ENCODE measurements at places on chromosomes 7 and 10.

- no peak for DNase-seq
These were observed 212.9 kb upstream of the PITRM1 start for GRCh38 chr10:3385487-3385886.

DNA sequence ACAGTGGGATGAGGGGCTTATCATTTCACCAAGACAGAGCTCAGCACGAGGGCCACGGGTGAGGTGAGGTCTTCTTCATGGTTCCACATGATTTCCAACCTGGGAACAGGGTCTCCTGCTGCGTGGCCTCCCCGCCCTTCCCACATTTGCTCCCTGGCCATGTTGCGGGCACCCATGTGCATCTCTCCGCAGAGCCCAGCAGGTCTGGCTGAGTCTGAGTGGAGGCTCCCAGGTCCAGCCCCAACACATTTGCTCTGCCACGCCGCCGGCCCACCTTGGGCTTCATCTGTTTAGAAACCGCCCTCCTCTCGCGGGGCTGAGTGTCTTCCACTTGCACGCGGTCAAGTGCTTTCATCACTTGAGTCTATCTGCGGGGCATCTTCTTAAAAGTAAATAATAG lies 14.8 kb upstream of the PRKAR1B start:
- DNase-seq, result no peak

GRCh38 chr7:98286093-98286539 lies 4.6 kb downstream of the BRI3 start:
- DNase-seq, result no peak

DNA sequence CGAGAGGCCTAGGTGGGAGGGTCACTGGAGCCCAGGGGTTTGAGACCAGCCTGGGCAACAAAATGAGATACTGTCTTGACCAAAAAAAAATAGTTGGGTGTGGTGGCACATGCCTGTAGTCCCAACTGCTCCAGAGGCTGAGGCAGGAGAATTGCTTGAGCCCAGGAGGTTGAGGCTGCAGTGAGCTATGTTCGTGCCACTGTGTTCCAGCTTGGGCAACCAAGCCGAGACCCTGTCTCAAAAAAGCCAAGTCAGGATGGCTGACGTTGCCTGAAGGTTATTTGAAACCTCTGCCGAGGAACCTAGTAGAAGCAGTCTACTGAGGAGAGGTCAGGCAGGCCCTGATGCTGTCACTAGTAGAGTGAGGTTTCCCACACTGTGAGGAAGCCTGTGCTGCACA lies 22.8 kb downstream of the DNAJB6 start:
- DNase-seq, result no peak

DNA sequence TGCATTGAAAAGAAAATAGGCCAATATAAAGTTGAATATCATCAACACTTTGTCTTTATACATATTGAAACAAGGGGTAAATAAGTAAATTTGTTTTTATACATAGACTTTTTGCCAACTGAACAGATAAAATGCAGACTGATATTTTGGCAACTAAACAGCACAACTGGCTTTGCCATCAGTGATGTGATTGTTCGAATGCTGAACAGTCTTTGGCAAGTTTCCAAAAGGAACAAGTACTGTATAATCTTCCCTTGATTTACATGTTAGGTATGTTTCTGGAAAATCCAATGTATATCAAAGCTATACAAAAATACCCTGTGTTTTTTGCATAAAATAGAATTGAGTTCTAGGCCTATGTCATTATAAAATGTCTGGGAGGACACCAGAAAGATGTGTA lies 18.2 kb upstream of the ANKRD1 start:
- DNase-seq, result no peak

DNA sequence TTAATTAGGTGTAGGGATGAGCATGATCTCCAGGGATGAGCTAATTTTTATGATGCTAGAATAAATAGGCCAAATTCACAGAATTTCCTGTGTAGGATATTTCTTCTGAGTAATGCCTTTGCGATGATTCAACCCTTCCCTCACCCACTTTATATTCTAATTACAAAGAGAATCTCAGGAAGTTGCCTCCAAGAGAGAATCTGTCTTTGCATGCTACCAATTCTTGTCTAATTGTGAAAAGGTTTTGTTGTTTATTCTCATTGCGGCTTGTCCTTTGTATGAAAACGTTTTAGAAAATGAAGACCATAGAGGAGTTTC lies 6.3 kb downstream of the C7orf57 start:
- no peak for DNase-seq

DNA sequence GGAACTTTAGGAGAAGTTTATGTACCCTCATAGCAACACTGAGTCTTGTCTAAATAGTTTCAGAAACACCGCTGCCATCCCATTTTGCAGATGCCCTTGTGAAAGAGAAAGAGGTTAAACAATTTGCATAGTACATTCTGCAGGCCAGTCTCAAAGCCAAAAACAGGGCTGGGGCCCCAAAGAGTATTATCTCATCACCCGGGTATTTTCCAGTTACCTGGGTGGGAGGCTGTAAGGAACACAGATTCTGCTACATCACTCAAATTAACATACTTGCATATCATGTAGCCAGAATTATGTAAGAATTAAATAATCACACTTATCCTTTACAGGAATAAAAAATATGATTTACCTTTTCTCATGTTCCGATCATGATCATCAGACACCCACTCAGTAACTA lies 3.1 kb upstream of the FAM171A1 start:
- no peak for DNase-seq

DNA sequence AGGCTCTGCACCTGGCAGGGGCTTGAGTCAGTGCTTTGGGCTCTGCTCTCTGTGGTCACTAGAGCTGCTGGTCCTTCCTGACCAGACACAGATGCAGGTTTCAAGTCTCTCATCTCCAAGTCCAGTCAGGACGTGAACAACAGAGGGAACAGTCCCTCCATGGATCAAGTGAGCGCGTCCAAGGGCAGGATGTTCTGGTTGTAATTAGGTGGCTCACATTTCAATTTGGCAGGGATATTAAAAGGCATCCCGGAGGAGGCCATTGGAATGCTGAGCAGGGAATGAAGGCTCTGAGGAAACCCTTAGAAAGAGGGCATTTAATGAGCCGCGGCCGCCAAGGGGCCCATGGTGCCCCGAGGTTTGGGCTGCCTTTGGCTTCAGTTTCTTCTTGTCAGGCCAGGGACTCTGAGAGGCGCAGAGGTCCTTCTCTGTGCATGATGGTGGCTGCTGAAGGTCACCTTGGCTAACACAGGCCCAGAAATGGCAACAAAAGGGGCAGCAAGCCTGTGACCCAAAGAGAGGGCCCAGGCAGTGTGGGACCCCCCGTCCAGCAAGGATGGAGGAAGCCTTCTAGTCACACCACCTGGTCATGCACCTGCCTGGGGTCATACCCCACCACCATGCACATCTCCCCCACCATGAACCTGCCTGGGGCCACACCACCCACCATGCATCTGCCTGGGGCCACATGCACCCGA lies 30.7 kb upstream of the INPP5A start:
- no peak for DNase-seq

- DNase-seq, result peak; percentile 90
These were observed 6.3 kb downstream of the ATG9B start for GRCh38 chr7:151017953-151018420.

DNA sequence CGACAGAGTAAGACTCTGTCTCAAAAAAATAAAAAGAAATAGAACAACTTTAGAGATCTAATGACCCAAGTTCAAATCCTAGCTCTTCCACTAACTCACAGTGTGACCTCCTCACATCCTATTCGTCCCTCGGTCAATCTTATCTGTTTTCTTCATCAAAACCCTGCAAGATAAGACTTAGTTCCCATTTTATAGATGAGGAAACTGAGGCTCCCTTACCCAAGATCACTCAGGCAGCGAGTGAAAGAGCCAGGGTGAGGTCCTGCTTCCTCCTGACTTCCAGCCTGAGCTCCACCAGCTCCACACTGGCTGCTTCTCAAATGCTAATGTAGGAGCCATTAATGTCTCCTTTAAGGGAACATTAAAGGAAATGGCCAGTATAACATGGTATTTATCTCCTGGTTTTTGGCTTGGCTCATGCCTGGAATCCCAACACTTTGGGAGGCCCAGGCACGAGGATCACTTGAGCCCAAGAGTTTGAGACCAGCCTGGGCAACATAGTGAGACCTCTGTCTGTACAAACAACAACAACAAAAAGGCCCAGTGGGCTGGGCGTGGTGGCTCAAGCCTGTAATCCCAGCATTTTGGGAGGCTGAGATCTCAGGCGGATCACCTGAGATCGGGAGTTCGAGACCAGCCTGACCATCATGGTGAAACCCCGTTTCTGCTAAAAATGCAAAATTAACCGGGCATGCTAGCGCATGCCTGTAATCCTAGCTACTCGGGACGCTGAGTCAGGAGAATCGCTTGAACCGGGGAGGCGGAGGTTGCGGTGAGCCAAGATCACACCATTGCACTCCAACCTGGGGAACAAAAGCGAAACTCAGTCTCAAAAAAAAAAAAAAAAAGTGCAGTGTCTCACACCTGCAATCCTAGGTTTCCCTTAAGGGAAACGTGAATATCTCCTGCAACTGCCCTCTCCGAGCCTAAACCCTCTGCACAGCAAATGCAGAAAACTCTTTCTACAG lies 3.4 kb upstream of the RHBDD2 start:
- DNase-seq, result no peak

DNA sequence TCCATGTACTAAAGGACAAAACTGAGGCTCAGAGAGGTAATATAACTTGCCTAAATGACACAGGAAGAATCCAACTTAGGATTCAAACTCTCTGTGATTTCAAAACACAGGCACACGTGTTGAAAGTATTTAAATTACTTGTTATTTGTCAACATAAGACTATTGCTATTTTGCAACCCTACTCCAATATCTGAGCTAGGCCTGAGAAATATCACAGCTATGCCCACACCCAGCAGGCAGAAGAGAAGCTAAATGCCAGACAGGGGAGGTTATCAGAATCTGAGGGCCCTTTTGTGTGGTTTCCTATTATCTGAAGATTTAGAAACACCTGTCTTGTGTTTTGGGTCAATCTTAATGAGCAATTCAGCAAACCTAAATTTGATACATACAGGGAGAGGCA lies 204.3 kb downstream of the ANK3 start:
- DNase-seq, result no peak

GRCh38 chr10:62467527-62467926 lies 93.4 kb downstream of the ZNF365 start:
- no peak for DNase-seq

- no peak for DNase-seq
These were observed 52.8 kb upstream of the ENO4 start for GRCh38 chr10:116796469-116796868.

- DNase-seq, result no peak
These were observed 14.7 kb downstream of the BRAT1 start for GRCh38 chr7:2540641-2541051.

- DNase-seq, result no peak
These were observed 492.9 kb downstream of the PTPRN2 start for GRCh38 chr7:158094671-158095226.

- DNase-seq, result no peak
These were observed 10.1 kb downstream of the ELFN1 start for GRCh38 chr7:1679966-1680730.

DNA sequence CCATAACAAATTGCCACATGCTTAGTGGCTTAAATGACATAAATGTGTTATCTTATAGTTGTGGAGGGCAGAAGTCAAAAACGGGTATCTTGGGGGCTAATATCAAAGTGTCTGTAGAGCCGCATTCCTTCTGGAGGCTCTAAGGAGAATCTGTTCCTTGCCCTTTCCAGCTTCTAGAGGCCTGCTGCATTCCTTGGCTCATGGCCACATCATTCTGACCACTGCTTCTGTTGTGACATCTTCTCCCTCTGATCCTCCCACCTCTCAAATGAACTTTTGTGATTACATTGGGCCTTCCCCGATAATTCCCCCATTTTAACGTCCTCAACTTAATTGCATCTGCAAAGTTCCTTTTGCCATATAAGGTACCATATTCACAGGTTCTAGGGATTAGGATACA lies 76.1 kb downstream of the CYP26A1 start:
- no peak for DNase-seq

DNA sequence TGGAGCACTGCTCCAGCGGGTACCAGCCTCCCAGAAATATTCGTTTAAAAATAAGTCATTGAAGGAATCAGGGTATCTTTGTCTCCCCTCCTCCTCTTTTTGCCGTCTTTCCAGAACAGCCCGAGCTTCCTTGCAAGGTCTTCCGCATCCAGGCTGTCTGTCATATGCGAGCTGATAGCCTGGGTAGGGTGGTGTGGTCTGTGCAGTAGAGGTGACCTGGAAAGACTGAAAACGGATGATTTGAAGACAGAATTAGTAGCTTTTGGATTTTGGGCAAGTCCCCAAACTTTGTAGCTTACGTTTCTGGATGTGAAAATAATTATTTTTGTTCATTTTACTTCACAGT lies 480 bp downstream of the VPS50 start:
- no peak for DNase-seq

DNA sequence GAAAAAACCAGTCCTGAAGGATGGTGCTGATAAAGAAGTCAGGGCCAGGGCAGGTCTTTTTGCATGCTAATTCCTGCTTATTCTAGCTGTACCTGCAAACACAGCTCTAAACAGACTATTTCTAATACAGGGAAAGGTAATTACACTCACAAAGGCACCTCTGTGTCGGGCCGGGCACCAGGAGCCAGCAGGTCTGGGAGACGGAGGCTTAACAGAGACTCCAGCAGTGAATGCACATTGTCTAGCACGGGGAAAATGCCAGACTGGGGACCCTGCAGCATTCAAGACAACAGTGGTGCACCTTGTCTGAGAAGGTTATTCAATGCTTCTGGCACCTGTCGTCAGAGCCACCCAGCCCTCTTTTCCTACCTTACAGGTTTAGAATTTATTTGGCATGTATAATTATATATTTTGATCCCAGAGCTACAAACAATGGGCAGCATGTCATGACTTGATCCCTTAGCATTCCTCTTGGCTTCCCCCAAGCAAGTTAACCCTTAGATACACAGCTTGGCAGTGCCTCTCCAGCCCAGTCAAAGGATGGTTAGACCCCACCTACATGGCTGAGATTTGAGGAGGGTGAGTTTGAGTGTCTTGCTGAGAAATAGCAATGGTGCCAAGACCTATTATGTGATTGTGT lies 185.2 kb downstream of the SLC25A13 start:
- DNase-seq, result no peak

GRCh38 chr10:99595770-99596465 lies 24.3 kb downstream of the SLC25A28 start:
- DNase-seq, result no peak

DNA sequence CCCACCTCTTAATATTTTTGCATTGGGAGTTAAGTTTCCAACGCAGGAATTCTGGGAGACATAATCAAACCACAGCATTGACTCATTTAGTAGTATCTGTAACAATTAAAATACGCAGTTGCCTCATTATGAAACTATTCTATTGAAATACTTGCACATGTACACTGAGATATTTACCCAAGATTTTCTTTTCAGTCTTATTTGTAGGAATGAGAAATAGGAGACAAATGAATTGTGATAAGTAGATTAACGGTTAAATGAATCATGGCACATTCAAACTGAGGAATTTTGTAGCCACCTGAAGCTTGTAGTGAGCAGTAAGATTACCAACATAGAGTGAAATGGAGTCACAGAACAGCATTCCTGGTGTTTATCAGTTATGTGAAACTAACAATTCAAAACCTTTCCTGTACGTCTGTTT lies 18.1 kb downstream of the RP9 start:
- no peak for DNase-seq

GRCh38 chr10:119806334-119807130 lies 66.1 kb downstream of the MCMBP start:
- no peak for DNase-seq
